ENCODE measurements at places on chromosomes 7 and 10.
A peak's percentile ranks its signal among the peaks of the same experiment; 100 is the strongest.

DNA sequence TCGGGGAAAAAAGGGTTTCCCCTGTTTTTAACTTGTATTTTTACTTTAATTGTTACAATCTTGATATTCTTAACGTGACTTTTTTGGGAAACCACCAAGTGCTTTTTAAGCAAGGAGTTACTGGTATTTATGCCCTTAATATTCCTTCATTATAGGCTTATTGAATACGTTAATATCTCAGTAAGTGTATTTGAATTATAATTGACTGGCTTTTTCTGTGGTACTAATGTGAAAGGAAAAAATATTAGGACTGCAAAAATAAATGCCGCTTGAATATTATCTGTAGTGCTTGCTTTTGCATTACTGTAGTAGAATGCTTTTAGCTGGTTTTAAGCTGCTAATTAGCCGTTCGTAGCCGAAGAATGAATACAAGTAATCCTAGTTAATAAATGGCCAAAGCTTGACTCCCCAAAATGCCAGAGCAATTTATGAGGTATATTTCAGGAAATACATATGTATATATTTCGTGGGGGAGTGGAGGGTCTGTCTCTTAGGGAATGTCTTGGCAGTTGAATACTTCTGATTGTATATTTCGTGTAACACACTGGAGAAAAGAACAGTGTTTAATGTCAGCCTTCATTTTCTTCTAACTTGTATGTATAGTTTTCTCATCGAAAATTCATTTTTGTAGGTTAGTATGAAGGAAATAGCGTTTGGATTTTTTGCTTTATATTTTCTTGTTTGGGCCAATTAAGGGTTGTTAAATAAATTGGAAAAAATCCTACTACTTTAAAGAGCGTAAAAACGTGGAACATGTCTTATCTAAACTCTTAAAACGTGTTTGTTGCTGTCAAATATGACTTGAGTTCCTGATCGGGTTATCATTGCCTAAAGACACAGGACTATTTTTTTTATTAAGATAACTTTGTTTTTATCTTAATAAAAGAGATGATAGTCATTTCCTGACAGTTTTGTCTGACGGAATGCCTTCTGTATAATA is 1.5 kb downstream of the PDCD4 start:
- H3K27me3 ChIP-seq = no peaks in the 10 kb centered on the region
- no peaks in the 10 kb centered on the region for H3K4me1 ChIP-seq
- no peaks in the 10 kb centered on the region for H3K36me3 ChIP-seq
- no peak for DNase-seq
- peak overlapping the region; percentile 93 for H3K4me3 ChIP-seq

- no peaks in the 10 kb centered on the region for H3K4me1 ChIP-seq
- no peaks in the 10 kb centered on the region for H3K36me3 ChIP-seq
- H3K27ac ChIP-seq = no peak overlapping the region
- DNase-seq = no peak
Measured at GRCh38 chr10:86210416-86210815, 156.2 kb downstream of the GRID1 start.

DNA sequence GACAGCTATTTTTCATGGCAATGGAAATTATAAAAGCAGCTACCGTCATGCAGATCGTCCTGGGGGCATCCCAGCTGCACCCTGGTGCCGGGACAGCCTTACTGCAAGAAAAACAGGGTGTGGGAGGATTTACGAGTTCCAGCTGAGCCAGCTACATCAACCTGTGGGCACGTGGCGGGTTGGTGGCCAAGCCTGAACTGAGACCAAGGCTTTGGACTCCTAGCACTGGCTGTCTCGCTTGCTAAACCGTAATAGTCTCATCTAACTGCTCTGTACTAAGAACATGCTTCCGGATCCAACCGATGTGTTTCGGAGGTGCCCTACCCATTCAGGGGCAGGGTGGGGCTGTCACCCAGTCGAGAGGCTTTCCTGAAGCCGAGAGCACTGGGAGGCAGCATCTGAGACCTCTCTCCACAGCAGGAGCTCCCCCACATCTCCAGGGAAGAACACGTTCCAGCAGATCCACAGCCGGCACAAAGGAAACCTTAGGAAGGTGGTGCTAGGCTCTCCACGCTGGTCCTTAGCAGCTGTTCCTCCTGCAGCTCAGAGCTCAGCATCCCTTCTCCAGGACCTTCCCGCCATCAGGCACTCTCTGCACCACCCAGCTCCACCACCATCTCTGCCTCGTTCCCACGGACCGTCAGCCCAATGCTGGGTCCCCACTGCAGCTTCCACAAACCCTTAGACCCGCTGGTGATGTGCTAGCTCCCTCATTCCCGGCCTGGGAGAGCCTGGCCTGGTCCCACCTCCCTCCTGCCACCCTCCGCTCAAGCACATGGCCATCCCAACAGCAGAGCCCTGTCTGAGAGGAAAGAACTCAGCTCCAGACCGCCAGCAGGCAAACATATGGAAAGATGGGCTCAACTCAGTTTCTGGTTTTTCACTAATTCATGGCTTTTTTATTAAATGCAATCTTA is 158.5 kb downstream of the PTPRN2 start:
- H3K27ac ChIP-seq = no peak overlapping the region
- no peak for DNase-seq
- no peaks in the 10 kb centered on the region for H3K36me3 ChIP-seq
- no peak overlapping the region for H3K4me3 ChIP-seq
- no peaks in the 10 kb centered on the region for H3K4me1 ChIP-seq

DNA sequence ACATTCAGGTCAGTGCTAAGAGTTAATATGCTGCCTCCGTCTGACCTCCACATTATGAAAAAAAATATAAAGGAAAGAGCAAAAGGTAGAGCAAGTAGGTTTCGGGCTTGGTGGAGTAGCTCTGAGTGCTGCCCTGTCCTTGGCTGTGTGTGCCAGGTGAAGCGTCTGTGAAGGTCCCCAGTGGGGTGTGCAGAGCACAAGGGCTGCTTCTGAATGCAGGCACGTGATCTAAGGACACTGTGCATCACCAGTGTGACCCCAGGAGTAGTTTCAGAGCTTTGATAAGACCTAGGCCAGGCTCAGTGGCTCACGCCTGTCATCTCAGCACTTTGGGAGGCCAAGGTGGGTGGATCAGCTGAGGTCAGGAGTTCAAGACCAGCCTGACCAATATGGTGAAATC is 36.0 kb downstream of the KLF6 start:
- H3K27ac ChIP-seq = peak overlapping the region; percentile 87
- no peak overlapping the region for H3K4me3 ChIP-seq
- no peaks in the 10 kb centered on the region for H3K36me3 ChIP-seq
- DNase-seq = no peak

Measured in uterus (tissue), 4 donors.